ENCODE measurements at places on chromosomes 4 and X.

- DNase-seq = no peak
Measured at GRCh38 chrX:101079736-101080270, 1.1 kb downstream of the TMEM35A start.

GRCh38 chrX:100990139-100990538 lies 20.6 kb downstream of the ARL13A start:
- no peak for DNase-seq

GRCh38 chr4:143713955-143714625 lies 13.6 kb upstream of the FREM3 start:
- DNase-seq = no peak

DNA sequence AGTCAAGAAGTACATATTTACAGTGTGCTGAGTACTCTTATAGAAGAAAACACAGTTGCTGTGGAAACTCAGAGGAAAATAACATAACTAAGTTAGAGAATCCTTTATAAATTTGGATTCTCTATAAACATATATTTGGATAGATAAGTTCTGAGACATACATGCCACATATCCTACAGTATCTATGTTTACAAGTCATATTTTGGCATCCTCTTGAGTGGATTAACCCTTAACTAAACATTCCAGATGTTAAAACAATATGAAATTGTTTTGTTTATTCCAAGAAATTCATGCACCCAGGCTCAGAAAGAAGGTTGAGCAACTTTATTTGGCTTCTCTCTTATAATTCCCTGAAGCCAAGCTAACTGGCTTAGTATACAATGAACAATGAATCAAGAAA lies 267.2 kb downstream of the TEX13A start:
- DNase-seq = no peak

DNA sequence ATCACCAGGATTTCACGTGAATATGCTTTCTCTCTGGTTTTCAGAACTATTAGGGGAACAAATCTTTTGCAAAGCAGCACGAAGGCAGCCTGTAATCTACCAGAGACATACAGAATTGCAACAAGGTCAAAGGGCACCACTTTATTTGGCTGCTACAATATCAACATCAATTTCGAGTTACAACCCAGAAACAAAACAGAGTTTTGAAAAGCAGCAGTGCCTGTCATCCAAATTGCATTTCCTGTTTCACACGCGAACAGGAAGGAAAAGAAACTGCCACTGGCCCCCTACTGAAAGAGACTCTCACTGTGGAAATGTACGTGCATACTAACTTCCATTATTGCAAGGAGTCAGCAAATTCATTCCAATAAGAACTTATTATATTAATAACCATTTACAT lies 17.1 kb upstream of the C1QTNF7 start:
- DNase-seq = no peak

- DNase-seq = no peak
Measured at GRCh38 chr4:159239629-159240028, 136.8 kb downstream of the RAPGEF2 start.

- DNase-seq = no peak
Measured at GRCh38 chrX:155766321-155766720, 114.8 kb upstream of the VAMP7 start.

GRCh38 chrX:72060196-72060920 lies 71.4 kb downstream of the RTL5 start:
- no peak for DNase-seq

DNA sequence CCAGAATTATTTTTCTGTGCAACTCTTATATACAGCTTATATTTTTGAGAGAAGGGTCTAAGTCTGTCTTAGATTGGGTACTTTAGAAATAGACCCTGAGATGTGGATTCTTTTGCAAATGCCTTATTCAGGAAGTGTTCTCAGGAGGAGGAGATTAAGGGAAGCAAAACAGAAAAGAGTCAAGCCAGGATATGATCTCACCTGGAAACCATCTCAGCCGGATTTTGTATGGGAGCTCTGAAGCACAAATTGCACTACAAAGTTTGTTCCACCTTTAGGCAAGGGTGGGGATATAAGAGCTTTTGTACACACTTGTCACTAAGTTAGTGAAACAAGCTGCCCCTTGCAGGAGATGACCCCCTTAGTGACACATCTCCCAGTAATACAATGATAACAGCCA lies 121.2 kb upstream of the GRPR start:
- DNase-seq = no peak

DNA sequence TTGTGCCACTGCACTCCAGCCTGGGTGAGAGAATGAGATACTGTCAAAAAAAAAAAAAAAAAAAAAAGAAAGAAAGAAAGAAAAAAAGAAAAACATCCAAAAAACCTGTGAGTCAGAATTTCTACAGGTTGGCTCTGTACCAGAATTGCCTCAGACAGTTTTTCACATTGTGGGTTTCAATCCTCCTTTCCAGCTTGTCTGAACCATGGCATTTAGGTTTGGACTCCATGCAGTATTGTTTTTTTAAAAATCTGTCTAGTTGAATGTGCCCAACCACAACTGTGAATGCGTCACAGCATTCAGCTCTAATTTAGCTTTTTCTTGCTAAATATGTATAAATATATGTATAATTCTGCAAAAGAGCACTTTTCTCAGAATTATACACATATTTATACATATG lies 31.4 kb upstream of the ARSH start:
- DNase-seq = no peak

DNA sequence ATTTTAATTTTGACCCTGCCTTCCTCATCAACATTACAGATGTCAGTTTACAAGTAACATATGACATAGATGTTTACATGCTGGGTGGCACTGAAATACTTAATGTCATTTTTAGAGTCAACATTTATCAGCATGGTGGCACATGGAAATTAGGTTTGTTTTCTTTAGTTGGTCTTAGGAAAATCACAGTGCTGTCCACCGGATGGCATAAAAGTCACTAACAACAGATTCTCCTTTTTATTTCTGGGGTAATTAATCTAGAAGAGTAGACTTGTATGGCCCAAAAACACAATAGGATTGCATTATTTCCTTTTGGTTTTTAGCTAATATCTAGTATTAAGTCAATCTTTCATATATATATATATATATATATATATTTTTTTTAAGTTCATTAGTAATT lies 88.6 kb upstream of the HHIP start:
- no peak for DNase-seq

DNA sequence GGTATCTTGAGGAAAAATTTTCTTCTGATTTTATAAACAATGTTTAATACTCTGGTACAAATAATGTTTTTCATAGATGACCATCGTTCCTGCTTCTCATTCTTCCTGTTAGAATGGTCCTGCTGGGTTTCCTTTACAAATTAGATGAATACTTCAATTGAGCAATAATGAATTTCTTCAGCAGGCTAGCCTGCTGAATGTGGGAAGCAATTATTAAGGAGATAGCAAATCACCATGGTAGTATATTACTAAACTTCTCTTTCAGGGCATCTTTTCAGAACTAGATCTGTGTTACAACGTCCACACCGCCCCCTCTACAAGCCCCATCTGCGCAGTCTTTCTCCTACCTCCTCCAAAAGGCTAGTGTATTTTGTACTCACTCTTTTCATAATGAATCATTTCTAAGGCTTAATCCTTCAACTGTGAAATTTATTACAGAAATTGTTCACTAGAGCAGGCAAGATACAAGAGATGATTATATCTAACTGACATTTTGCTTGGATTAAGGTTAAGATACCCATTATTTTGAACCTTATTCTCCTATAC lies 38.4 kb downstream of the GPRIN3 start:
- no peak for DNase-seq

- DNase-seq = no peak
Measured at GRCh38 chr4:123631786-123632692, 235.4 kb downstream of the SPRY1 start.

DNA sequence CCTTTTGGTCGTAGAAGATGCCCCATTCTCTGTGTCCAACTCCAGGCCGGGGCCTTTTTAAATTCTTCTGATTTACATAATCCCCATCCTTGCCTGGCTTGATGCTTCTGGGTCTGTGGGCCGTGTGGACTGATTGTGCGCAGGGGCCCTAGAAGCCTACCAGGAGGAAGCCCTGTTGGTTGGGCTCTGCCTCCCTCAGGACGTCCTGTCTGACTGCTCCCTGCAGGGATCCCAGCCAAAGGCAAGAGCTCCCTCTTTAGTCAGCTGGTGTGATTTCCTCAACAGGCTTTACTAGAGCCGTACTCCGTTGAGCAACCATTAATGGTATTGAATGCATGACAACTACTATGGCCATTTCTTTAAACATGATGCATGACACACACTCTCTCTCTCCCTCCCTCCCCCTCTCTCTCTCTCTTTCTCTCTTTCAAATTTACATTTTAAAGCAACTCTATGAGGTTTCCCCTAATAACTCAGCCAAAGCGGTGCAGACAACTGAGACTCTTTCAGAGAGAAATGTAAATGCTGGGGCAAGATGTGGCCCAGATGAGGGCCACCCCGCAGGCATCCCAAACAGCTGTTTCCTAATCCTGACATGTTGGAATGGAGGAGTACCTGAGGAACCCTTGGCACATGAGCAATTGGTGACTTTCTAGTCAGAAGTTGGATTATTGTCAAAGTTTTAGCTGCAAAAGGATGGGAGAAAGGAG lies 117.3 kb downstream of the DRD5 start:
- DNase-seq = no peak

DNA sequence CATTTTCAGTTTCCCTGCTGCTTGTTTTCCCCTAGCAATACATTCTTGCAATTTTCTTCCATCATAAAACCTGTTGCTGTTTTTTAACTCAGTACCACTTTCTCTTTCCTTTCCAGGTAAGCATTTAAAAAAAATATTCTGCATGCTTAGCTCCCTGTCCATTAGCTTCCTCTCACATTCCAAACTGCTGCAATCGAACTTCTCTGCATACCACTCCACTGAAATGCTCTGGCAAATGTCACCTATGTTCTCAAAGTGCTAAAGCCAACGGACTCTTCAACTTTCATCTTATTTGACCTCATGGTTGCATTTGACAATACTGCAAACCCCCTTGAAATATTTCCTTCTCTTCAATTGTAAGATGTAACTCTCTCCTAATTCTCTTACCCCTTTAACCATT lies 192.7 kb downstream of the ANAPC10 start:
- DNase-seq = no peak

DNA sequence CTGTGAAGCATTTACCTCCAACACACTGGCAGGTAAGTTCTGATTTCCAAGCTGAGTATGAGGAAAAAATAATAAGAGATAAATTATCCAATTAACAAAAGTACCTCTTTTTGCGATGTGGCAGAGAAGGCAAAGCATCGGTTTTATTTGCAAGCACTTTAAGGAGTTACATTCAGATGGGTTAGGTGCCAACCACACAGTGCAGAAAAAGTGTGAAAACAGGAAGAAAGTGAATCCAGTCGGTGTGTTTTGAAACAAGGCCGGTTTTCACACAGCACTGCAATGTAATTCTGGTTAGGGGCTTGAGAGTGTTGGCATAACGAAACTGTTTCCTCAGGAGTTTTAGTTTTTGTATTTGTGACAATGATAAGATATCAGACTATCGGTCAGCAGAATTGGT lies 130.8 kb upstream of the PDLIM3 start:
- no peak for DNase-seq

GRCh38 chr4:176441594-176441993 lies 121.8 kb downstream of the SPCS3 start:
- DNase-seq = no peak

GRCh38 chr4:123438031-123438430 lies 41.4 kb downstream of the SPRY1 start:
- no peak for DNase-seq

DNA sequence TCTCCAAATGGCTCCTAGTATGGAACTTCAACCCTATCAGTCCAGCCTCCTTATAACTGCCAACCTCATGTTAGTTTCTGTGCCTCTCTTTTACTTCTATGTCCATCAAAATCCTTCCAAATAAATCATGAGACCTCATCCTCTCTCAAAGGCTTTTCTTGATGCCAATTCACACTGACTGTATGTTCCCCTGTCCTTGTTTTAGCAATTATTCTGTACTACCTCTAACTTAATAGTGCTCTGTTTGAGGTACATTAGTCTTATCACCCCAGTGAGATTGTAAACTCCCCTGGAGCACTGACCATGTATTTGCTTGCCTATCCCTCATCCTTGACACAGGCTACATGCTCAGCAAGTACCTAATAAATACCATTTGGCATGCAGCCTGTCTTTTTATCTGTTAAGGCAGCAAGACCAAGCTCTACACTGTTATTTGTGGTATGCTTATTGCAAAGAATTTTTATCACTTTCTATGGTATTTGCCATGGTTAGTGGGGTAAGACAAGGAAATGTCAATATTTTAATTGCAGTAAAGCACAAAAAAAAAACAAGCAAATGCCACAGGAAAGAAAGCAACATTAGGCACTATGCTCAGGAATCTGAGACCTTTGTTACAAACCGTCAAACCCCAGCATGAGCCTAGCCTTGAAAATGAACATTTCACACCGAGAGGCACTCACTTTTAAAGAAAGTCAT lies 119.2 kb downstream of the SMARCA1 start:
- DNase-seq = no peak

Measured in central memory CD8-positive, alpha-beta T cell (primary cell).